ENCODE measurements at places on chromosomes 5 and 9.

DNA sequence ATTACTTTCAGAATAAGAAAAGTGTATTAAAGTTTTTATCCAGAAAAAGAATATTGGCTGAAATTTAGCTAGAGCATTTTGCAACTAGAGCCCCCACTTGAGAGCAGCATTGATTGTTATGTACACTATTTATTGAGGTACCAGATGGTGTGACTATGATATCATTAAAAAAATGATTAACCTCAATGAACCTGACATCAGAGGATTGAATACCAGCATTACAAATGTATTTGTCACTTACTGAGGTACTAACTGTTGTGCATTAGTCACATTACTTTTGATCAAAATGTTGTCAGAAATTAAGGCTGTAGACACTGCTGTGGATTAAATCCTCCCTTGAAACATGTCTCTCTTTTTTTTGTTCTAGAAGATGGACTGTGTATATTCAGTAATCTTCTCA is 127.8 kb upstream of the DHFR start:
- DNase-seq, result no peak

DNA sequence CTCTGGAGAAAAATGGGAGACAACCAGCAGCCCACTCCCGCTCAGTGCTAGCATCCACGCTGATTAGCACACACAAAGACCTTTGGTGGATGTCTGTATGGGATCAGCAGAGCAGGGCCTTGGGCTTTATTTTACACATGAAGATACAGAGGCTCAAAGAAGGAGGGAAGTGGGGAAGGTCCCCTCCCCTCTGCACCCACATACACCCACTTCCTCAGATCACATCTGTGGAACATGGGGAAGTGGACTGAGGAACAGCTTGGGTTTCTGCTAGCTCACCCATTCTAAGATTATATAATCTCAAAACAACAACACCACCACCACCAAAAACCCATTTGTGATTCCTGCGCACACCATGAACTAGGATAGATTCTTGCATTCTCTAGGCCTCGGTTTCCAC is 14.0 kb downstream of the GGTA1 start:
- DNase-seq, result no peak

DNA sequence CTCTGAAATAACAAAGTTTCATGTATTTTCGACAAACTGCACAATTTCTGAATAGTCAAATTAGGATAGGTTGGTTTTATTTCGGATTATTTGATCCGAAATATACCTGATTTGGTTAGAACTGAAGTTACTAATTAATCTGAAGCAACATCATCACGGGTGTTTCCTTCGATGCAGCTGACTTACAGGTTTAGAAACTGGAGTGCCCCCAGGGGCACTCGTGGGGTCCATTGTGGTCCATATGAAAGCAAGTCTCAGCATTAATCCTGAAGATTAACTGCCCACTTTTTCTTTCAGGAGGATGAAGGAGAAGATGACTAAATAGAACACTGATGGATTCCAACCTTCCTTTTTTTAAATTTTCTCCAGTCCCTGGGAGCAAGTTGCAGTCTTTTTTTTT is 5.3 kb downstream of the SET start:
- DNase-seq, result no peak

DNA sequence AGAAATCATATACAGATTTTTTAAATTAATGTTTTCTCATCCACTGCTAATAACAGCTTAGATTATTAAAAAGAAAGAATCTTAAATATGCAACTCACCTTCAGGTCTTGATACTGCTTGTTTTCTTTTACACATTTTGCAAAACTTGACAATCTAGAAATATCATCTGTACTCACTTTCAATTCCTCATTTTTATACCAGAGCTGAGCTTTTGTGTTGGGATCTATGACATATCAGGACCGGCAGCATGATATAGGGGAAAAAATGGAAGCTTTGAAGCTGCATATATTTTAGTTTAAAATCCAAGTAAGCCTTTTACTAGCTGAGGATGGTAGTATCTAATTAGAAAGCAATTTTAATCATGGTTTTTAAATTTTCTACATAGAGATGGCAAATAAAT is 75.7 kb upstream of the SMARCA2 start:
- no peak for DNase-seq

GRCh38 chr5:177390363-177391300 is 6.4 kb downstream of the SLC34A1 start:
- peak; percentile 72 for DNase-seq

- DNase-seq, result no peak
Measured at GRCh38 chr5:66724349-66725139, 128.4 kb downstream of the MAST4 start.

DNA sequence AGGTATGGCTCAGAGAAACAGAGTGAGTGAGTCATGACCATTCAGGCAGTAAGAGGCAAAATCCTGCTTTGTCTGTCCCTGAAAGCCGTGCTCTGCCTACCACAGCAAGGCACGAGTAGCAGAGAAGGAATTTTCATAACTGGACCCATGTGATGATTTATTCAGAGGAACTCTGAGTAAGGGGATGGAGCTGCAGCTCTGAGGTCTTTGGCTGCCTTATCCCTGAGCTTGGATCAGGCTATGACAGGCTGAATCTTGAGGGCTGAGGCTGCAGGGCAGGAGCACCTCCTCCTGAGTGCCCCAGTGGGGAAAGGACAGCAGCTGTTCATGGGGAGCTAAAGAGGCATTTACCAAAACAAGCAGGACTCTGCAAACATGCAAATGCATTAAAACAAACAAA is 183.4 kb downstream of the PAPPA start:
- no peak for DNase-seq

- no peak for DNase-seq
Measured at GRCh38 chr5:140413230-140413629, 11.6 kb downstream of the ANKHD1 start.

- no peak for DNase-seq
Measured at GRCh38 chr5:140875085-140876065, at the start of gene PCDHA12. Gene PCDHA12 (plus strand): TSS chr5:140875308. CDS start chr5:140875473, 165 bp downstream.

DNA sequence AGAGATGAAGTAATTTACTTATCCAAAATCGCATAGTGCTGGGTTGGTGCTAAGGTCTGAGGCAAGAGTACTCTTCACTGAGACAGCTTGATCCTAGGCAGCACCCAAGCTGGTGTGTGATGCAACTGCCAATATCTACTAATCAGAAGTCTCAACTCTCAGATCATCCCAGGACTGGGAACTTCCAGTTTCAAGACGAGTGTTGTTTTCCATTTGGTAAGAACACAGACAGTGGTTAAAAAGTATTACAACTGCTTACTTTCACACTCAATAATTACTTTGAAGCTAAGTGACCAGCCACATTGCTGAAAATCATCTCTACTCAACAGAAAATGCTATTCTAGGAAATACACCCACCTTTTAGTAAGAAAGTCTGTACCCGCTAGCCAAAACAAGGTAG is 45.3 kb downstream of the FBXW11 start:
- DNase-seq, result no peak

DNA sequence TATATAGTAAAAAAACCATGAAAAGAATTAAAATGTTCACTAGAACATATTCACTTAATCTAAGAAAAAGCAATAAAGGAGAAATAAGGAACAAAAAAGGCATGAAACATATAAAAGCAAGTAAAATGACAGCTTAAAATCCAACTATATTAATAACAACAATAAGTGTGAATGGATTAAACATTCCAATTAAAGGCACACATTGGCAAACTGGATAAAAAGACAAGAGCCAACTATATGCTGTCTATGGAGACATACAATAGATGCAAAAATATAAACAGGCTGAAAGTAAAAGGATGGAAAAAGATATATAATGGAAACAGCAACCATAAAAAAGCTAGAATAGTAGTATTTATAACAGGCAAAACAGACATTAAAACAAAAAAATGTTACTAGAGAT is 70.1 kb downstream of the AP3B1 start:
- DNase-seq, result no peak

GRCh38 chr5:7705261-7705660 is 145.7 kb downstream of the CFAP90 start:
- no peak for DNase-seq

DNA sequence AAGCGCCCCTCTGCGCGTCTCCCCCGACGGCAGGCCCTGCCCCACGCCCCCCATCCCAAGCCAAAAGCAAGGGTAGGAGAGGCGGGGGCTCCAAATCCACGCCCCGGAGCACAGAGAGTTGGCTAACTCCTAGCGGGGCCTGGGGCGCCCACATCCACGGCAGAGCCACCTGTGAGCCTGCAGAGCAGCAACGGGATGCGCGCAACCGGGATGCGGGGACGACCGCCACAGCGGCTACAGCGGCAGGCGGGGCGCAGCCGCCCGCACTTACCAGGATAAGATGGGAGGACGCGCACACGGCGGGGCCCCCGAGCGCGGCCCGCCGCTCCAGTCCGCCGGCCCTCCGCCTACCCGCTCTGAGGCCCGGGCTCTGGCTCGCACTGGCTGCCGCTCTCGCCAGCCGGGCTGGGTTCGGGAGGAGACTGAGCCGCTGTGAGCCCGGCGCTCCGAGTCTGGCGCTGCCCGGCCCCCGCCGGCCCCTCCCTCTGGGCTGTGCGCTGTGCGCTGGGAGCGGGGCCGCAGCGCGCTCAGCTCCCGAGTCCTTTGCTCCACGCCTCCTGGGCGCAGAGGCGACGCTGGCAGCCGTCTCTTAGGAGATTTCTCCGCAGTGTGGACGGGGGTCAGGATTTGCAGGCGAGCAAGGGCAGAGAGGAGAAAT is at the start of gene SLC24A2:
TSS of gene SLC24A2 (minus strand) at position 424 of the 658 bp plus-strand sequence.
- no peak for DNase-seq

DNA sequence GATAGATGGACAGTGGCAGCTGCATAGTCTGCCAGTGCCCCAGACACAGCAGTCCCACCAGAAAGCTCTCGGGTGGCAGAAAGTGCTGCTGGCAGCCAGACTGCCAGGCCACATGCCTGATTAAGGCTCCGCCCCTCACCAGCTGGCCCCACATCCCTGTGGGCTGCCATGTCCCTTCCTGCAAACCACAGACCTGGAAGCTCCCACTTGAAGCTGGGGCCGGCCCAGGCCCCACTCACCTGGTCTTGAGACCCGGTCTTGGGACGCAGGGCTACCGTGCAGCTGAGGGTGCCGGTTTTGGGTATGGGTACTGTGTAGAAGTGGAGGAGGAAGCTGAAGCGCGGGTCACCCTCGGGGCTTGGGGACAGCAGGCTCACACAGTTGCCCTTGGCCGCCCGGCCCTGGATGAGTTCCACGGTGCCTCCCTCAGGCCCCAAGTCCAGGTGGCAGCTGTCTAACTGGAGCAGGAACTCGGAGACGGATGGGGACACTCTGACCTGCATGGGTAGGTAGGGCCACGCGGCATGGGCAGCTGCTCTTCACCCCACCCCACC is 15.3 kb downstream of the FPGS start:
- no peak for DNase-seq

DNA sequence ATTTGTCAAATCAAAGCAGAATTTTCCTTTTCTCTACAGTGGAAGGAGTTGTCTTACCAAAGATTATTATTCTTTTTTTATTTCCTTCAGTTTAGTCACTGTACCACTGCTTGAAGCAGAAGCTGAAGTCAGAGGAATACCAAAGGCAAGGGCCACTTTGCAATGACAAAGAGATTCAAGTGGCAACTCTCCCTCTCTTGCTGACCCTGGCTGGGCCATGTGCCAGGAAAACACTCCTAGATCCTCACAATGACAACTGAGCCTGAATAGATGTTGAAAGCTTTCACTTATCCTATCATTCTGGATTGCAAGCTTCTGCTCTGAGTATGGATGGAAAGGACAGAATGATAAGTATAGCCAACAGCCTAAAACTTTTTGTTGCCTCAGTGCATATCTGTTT is 618.3 kb downstream of the NR2F1-AS1 start:
- DNase-seq, result no peak

All from T-helper 22 cell (primary cell).